Stimulated activated CD4-positive, alpha-beta T cell treated with anti-CD3 and anti-CD28 coated beads, Interleukin-15, amount 100 ng/mL, for 1 hour (primary cell): ENCODE measurements at places on chromosomes 6 and 20.

GRCh38 chr6:45563844-45564243, 186.1 kb upstream of the SUPT3H start:
- DNase-seq: no peak

DNA sequence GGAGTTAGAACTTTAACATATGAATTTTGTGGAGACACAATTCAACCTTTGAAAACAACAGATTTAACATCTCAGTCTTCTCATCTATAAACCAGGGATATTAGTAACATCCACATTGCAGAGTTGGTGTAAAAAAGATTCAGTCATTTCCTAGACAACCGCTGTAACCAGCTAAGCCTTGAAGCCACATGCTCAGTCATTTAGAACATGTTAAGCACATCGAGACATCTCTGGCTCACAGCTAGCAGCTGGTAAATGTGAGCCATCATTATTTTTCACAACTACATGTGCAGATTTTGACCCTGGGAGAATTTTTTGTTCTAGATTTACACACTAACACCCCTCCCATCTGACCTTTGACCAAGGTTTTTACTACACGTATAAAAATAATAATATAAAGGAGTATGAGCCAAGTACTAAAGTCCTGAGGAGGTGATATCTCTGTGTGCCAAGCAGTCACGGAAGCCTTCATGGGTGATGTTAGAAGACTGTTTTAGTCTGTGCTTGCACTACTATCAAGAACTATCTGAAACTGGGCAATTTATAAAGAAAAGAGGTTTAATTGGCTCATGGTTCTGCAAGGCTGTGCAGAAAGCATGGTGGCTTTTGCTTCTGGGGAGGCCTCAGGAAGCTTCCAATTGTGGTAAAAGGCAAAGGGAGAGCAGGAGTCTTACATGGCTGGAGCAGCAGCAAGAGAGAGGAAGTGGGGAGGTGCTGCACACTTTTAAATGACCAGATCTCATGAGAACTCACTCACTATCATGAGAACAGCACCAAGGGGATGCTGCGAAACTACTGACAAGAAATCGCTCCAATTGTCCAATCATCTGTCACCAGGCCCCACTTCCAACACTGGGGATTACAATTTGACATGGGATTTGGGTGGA, 48.7 kb upstream of the IL20RA start:
- DNase-seq: no peak

DNA sequence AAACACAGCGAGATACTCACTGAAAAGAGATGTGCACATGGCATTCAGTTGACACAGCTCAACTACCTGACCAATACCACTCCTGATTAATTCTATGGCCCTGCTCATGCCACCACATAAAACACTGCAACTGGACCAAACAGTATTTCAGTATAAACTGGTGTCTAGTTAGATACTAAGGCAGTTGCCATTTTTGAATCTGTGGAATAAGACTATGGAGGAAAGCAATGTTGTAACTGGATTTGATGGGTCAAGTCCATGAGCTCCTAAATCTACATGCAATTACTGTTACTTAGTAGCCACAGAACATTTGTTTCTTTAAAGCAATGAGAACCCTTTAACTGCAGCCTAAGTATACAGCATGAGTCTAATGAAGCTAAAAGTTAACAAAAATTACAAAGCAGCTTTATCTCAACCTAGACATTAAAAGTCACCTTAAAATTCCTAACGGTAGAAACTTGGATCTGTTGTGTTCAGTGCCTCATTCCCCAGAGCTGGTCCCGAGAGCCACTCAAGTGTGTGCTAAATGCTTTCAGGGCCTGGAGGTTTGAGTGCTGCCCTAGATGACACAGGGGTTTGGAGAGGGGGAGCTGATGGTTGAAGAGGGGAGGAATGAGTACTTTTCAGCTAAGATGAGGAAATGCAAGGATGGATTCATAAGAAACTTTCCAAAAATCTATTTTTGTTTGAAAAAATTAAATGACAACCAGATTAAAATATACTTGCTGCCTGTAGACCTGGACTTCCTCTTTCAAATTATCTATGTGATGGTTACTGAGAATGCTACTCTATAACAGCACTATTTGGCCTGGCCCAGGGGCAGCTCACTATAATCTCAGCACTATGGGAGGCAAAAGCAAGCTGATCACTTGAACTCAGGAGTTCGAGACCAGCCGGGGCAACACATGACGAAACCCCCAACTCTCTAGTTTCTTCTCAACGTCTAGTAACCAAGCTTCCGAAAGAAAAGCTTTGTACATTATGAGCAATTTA, 15.6 kb downstream of the SNX5 start:
- DNase-seq: no peak

DNA sequence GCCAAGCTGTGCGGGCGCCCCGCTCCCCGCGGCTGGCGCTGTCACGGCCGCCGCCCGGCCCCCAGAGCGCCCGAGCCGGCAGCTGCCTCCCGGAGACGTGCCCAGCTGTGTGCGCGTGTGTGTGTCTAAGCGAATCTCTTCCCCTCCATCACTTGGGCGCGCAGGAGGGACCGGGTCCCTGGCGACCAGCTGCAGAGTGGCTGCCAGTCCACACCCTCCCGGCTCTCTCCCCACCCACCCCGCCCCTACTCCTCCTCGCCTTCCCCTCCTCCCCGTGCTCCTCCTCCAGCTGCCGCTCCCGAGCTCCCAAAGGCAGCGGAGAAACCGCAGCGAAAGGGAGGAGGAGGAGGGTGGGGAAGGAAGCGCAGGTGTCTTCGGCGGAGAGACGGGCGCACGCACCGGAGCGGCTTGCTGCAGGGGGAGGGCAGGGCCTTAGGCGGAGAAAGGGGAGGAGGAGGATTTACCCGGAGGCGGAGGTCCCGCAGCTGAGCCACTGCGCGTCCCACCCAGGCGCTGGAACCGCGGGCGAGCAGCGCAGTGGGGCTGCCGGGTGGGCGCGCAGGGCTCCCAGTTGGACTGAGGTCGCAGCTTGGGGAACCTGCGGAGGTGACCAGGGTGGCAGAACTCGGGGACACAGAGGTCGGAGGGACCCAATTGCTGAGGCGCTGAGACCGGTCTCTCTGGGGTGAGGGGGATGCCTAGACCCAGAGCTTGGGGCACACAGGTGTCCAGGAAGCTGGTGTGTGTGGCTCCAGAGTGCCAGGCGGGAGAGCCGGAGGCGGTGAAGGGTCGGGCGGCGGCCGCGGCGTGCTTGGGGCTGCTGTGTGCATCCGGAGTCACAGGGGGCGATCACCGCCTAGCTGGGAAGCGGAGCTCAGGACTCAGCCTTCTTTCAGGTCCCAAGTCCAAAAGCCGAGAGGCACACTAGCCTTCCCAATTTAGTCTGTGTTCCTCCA, at the start of gene HS3ST5:
Gene HS3ST5, minus strand, starts transcription at position 198 of the 956 bp plus-strand sequence. CDS start 280,178 bp downstream, outside the sequence.
- DNase-seq: no peak

GRCh38 chr6:85017352-85017751, 253.0 kb upstream of the TBX18 start:
- no peak for DNase-seq

GRCh38 chr6:41547799-41548097, 1.6 kb downstream of the FOXP4 start:
- DNase-seq: no peak
